Bronchus fibroblast of lung (primary cell): ENCODE measurements at places on chromosomes 11 and 22. TPM values are rescaled to one million over a fixed set of nuclear protein-coding genes. Genes with fewer than 3 reads are reported as not detected.

Gene MMP12
- not detected in 2 replicates for total RNA-seq

Gene TRPT1
- total RNA-seq = 46.2 and 59.3 TPM in 2 replicates

Gene SCO2
- 0.30 and 1.8 TPM in 2 replicates for total RNA-seq

Gene PRG3
- not detected in 2 replicates for total RNA-seq

Gene TESMIN
- total RNA-seq = 3.4 and 4.0 TPM in 2 replicates

Gene UPK3A
- total RNA-seq = not detected in 2 replicates

Gene GLYAT
- total RNA-seq = not detected in 2 replicates

Gene FAR1
- 22.3 and 23.5 TPM in 2 replicates for total RNA-seq

Gene GLYATL1B
- total RNA-seq = not detected in 2 replicates

Gene IGLL5
- total RNA-seq = not detected in 2 replicates

Gene MMP27
- not detected in 2 replicates for total RNA-seq

Gene C1QTNF5
- 7.1 and 7.6 TPM in 2 replicates for total RNA-seq

Gene LPXN
- total RNA-seq = 6.1 and 6.4 TPM in 2 replicates

Gene ATL3
- total RNA-seq = 52.5 and 65.1 TPM in 2 replicates

Gene GPR137
- 14.6 and 18.7 TPM in 2 replicates for total RNA-seq

Gene ROBO3
- 31.7 and 37.8 TPM in 2 replicates for total RNA-seq

Gene DBX1
- total RNA-seq = not detected in 2 replicates

Gene PATE2
- not detected in 2 replicates for total RNA-seq

Gene UVRAG
- total RNA-seq = 7.4 and 8.6 TPM in 2 replicates

Gene USH1C
- total RNA-seq = not detected in 2 replicates

Gene DCDC1
- total RNA-seq = not detected in 2 replicates

Gene ST14
- under 0.01 and 0.17 TPM in 2 replicates for total RNA-seq

Gene TSSK2
- total RNA-seq = not detected in 2 replicates

Gene SNX32
- total RNA-seq = 0.15 and 0.67 TPM in 2 replicates

Gene CDON
- 1.8 and 3.4 TPM in 2 replicates for total RNA-seq

Gene ZNF214
- total RNA-seq = 0.89 and 1.8 TPM in 2 replicates

Gene GVQW3
- 0.45 and 1.0 TPM in 2 replicates for total RNA-seq

Gene IFTAP
- 31.1 and 31.4 TPM in 2 replicates for total RNA-seq

Gene NNMT
- total RNA-seq = 447 and 483 TPM in 2 replicates

Gene TMPRSS5
- under 0.01 TPM in 2 replicates for total RNA-seq

Gene VWCE
- total RNA-seq = 1.0 and 1.3 TPM in 2 replicates

Gene IRAG1
- total RNA-seq = 0.59 and 0.67 TPM in 2 replicates

Gene PANX1
- total RNA-seq = 30.9 and 31.1 TPM in 2 replicates

Gene STX5
- 43.2 and 45.8 TPM in 2 replicates for total RNA-seq

Gene POU2AF1
- total RNA-seq = not detected in 2 replicates
